ENCODE measurements at places on chromosomes 12 and 14. TPM values are rescaled to one million over a fixed set of nuclear protein-coding genes. Genes with fewer than 3 reads are reported as not detected.

DNA sequence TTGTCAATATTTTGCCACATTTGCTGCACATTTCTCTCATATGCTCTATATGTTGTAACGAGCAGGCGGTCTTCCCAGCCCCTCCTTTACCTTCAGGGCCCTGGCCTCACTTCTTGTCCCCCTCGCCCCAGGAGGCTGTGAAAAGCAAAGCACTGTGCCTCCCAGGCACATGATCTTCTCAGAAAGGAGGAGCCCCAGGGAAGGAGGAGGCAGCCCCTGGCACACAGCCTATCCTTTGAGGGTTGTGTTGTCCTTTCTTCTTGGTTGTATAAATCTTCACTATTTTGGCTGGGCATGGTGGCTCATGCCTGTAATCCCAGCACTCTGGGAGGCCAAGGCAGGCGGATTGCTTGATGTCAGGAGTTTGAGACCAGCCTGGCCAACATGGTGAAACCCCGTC is 77.0 kb downstream of the PPP2R5C start:
- DNase-seq: peak; percentile 85

SRGAP1 gene
- 8.0 TPM for total RNA-seq

- peak; percentile 90 for DNase-seq
Measured at GRCh38 chr12:14885718-14886221, at the start of gene MGP. Gene MGP, minus strand, starts transcription at chr12:14885854. Its CDS starts 63 bp downstream, at chr12:14885791.

DNA sequence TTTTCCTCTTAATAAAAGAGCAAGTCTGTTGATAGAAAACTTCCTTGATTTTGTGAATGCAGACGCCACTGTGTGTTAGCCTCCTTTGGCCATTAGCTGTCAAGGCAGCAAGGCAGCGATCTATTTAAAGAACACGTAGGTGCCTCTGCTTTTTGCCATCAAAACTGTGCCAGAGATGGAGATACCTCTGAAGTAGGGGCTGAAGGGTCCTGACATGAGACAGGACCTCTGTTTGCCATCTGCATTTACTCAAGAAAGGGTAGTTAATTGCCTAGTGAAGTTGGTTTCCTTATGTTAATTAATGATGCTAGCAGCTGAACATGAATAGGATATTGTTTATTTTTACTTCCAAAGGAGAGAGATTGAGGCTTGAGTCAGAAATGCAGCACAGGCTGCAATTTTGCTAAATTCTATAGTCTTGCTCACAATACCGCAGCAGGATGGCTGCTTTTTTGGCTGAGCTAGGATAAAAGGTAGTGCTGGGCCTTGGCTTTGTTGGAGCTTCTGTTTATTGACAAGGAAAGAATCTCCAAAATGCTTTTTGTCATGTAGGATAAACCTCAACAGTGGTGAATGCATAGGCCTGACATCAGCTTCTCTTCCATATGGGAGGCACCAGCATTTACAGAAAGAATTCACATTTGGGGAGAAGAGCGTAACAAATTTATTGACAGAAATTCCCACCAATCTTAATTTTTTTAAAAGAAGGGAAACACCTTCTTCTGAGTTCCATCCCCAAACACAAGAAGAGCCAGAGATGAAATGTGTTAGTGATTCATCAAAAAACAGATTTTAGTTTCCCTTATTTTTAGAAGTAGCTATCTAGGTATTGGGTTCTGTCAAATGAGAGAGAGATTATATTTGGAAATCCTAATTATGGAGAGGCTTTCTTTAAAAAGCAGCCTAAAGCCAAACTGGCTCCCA is 13.9 kb upstream of the RPH3A start:
- DNase-seq: no peak

PTPN11 gene
- 96.0 TPM for total RNA-seq

NFYB gene
- 75.2 TPM for total RNA-seq

DNA sequence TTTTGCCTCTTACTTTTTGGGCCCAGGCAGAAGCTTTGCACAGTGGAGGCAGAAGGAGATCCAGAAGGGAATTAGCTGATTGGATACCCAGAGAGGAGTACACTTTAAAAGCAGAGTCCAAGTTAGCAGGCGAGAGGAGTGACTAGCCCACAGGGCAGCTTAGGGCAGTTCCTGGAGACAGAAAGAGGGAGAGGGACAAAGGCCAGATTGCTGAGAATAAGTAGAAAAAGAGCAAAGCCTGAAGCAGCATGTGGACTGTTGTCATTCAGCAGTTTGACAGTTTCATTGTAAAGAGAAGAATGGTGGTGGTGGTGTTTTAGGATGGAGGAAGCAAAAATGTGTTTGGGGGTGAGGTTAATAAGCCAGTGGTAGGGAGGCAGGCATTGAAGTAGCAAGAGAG is 95.1 kb downstream of the PELI2 start:
- DNase-seq: no peak

GRCh38 chr12:86249851-86250250 is 6.3 kb downstream of the MGAT4C start:
- no peak for DNase-seq

GRCh38 chr14:92633274-92633616 is 115.2 kb downstream of the LGMN start:
- peak; percentile 76 for DNase-seq

RD3L gene
- total RNA-seq: not detected

GRCh38 chr12:12839003-12839395 is 25.9 kb downstream of the DDX47 start:
- no peak for DNase-seq

TMEM30B gene
- 0.54 TPM for total RNA-seq

TAC3 gene
- total RNA-seq: 0.66 TPM

GRCh38 chr14:72472845-72473244 is 421.1 kb downstream of the DPF3 start:
- no peak for DNase-seq

DNA sequence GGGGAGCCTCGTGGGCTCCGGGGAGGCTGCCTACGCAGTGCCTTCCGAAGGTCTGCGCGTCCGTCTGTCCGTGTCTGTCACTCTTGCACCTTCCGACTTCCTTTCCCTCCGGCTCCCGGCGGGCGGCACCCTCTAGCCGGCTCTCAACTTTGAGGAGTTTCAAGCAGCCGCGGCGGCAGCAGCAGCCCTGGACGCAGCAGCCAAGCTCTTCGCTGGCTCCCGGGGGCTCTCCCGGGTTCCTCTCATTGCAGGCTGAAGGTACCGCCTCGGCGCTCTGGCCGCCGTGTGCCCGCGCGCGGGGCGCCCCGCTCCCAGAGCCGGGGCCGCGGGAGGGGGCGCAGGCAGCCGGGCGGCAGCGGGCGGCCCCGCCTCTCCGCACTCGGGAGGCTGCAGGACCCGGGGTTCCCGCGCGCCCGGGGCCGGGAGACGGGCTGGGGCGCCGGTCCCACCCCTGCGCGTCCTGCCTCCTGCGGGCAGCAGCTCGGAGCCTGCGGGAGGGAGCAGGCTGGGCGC is at the start of the genes AMIGO2 and PCED1B:
TSS of gene AMIGO2 (minus strand) at position 492 of the 513 bp plus-strand sequence. CDS start 957 bp downstream, outside the sequence.
TSS of gene PCED1B (plus strand) at position 154 of the 513 bp plus-strand sequence. CDS start 155,443 bp downstream, outside the sequence.
- peak; percentile 91 for DNase-seq

DNA sequence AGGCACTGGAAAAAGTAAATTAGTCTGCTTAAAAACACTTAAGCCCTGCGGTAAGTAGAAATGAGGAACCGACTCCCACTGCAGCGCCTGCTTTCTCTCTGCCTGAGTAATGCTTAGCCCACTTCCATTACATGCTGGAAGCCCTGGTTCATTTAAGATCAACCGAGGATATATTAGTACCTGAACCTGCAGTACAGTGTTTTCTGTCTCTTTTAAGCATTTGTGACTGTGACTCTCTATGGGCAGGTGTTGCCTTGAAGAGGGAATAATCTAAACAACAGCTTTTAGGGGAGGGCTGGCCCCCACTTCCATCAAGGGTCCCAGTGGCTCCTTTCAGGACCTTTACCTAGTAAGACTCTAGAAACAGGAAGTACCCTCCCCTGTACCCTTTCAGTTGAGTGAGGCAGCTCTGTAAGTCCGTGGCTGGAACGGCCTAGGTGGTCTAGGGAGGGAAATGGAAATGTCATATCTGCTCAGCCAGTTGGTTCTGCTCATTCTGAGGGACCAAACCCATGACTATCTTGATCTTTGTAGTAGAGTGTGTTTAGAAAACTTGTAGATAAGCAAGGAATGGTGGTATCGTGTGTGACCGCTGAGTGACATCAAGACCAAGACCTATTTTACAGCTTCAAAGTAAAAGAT is 56.2 kb downstream of the FNTB start:
- no peak for DNase-seq

DNA sequence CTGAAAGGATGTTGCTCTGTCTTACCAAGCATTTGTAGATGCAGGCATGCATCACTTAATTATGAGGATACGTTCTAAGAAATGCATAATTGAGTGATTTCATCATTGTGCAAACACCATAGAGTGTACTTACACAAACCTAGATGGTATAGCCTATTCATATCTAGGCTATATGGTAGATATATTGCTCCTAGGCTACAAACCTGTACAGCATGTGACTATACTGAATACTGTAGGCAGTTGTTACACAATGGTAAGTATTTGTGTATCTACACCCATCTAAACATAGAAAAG is 75.9 kb downstream of the IFT81 start:
- DNase-seq: no peak

NFATC4 gene
- total RNA-seq: 29.6 TPM

DNA sequence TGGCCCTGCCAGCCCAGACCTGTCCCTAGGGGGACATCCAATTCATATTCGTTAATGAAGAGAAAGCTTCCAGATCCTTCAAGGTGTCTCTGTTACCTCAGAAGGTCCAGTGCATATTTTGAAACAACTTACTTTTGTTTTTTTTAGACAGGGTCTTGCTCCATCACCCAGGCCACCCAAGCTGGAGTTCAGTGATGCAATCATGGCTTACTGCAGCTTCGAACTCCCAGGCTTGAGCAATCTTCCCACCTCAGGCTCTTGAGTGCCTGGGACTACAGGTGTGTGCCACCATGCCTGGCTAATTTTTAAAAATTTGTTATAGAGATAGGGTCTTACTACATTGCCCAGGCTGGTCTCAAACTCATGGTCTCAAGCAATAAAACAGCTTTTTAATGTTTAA is 48.4 kb downstream of the B4GALNT3 start:
- no peak for DNase-seq

DNA sequence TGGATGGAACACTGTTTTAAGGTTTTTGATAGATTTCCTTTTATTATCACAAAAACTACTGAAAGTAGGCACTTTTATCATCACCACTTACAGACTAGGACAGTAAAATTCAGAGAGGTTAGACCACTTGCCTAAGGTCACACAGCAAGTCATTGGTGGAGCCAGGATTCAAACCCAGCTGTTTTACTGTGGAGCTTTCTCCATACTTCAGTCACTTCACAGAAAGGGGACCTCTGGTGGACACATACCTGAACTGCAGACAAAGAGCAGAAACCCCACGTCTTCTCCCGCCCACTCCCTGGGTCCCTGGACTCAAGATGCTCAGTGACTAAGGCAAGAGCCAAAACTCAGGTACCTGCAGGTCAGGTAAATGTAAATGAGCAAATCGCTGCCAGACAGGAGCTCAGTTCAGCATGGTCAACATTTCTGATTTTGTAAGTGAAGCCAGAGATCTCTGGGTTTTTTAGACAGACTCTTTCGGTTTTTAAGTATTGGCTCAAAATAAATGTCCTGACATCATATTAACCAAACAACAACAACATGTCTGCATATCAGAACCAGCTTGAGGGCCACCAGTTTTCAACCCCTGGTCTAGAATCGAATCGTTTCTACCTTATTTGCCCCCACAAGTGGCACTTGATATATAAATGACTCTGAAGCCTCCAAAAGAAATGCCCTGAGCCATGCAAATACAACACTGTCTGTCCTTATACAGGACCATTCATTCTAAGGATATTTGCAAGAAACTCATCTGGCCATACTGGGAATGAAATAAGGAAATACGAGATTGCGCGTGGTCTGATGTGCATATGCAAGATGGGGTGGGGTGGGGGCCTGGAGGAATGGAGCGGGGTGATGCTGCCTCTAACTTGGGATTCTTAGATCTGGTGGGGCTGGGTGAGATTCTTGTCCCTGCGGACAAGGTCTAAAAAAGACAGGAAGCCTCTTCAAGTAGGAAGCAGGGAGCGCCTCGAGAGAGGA is 110.9 kb downstream of the KSR2 start:
- DNase-seq: no peak

DNA sequence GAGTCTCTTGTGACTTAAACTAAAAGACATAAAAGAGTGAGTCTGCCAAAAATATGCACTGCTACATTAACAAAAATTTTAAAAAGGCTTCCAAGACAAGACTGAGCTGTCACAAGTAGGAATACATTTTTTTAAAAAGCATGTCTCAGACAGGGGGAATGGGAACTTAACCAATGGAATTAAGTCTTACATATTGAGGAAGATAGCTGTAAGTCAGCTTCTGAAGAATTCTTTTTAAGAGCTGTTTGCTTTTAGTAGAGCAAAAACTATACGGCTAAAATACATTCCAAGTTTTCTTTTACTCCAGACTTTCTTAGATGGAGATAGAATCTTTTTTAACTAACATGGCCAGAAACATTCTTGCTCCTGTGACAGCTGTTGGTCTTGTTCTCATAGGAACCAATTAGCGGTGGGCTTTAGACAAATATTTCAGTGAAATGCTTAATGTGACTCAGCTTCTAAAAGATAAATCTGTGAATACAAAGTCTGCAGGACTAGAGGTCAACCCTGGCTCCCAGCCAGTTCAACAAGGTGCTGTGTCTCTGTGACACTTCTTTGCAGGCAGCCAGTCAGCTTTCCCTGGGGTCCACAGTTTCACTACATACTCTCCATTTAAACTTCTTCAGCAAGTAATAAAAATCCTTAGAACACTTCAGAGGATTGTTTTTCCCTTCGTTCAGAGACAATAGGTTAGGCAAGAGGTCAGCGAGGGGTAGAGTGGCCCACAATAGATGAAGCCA is 187.6 kb downstream of the NAV3 start:
- peak; percentile 70 for DNase-seq

KLRG1 gene
- 1.2 TPM for total RNA-seq

DNA sequence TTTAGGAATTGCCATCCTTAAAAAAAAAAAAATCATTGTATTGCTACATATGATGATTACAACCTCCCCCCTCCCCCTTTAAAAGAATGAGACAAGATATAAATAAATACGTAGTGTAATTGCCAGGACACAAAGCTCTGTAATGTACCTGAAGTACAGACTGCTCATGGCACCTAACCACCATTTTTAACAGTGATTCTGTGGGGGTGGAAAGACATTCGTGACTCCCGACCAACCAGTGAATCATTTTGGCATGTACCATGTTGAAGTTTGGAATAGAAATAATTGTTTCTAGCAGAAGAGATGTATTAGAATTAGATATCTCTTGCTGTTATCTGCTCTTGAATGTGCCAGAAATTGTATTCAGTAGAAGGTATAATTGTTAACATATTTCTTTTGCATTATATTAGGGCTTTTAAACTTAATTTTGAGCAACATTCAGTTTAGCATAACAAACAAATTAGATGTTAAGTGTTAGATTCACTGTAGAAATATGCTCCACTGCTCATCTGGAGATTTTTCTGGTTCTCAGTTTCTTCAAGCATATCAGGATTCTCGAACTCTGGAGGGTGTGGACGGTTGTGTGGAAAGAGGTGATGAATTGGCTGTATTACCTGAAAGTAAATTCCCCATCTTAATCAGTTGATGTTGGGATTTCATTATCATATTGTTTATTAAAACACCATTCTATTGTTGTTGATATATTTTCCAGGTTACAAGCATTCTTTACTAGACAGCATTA is 31.1 kb downstream of the FRS2 start:
- no peak for DNase-seq

SPATS2 gene
- total RNA-seq: 11.7 TPM

- DNase-seq: no peak
Measured at GRCh38 chr12:4505376-4505986, 33.2 kb upstream of the RAD51AP1 start.

GRCh38 chr12:33476058-33476457 is 36.4 kb upstream of the SYT10 start:
- no peak for DNase-seq

- DNase-seq: no peak
Measured at GRCh38 chr12:7719946-7720730, 8.9 kb downstream of the DPPA3 start.

GRCh38 chr12:110750784-110751461 is 8.2 kb upstream of the PPP1CC start:
- DNase-seq: peak; percentile 69

- DNase-seq: no peak
Measured at GRCh38 chr14:29684926-29685325, 242.7 kb downstream of the PRKD1 start.

TMPRSS12 gene
- not detected for total RNA-seq
